Left ventricle myocardium superior (tissue), 1 donor: ENCODE measurements at places on chromosomes 7 and 10.

DNA sequence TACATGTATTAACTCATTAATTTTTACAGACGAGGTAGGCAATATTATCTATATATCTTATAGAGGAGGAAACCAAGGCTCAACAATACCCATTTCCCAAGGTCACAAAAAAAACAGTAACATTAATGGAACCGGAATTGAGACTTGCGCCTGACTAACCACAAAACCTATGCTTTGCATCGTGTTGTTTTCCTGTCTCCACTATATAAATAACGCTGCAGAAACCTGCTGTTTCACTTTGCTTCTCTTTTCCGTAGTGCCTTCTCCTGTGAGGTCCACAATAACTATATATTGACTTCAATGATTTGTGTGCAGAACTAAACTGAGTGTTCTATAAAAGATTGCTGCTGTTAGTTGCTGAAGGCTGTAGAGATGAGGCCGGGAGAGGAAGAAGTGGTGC is 97.7 kb upstream of the RPA3 start:
- DNase-seq = no peak

- DNase-seq = no peak
These were observed 522.6 kb downstream of the DNAJB9 start for GRCh38 chr7:109092268-109092667.

- no peak for DNase-seq
These were observed 53.9 kb downstream of the IMMP2L start for GRCh38 chr7:111508387-111508786.

GRCh38 chr7:25180946-25181345 is 47.3 kb downstream of the NPVF start:
- DNase-seq = no peak

DNA sequence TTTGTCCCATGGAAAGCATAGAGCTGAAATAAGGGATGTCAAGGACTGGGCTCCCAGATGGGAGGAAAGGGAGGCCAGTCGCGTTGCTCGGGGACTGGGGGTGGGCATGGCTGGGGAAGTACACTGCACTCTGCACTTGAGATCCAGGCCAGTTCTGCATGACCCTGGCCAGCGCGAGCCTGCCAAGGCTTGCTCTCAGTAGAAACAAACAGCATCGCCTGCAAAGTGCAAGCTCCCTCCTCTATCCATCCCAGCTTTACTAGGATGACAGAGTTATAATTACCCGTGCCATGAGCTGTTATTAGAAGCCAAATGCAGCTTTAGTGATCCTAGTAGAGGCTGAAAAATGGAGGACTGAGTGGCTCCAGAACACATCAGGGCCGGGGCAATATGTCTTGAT is 43.9 kb upstream of the PDCD4 start:
- DNase-seq = no peak

- no peak for DNase-seq
These were observed 57.1 kb downstream of the NXPH1 start for GRCh38 chr7:8490391-8491045.

- peak; percentile 53 for DNase-seq
These were observed 75.4 kb upstream of the PDSS1 start for GRCh38 chr10:26621889-26622711.

- DNase-seq = no peak
These were observed 1.3 kb upstream of the PLAU start for GRCh38 chr10:73909540-73910115.

GRCh38 chr10:62373995-62374861 is at the start of gene ZNF365:
TSS of gene ZNF365 (plus strand) at chr10:62374369. CDS start at chr10:62376194, 1,825 bp downstream.
- DNase-seq = peak; percentile 36

DNA sequence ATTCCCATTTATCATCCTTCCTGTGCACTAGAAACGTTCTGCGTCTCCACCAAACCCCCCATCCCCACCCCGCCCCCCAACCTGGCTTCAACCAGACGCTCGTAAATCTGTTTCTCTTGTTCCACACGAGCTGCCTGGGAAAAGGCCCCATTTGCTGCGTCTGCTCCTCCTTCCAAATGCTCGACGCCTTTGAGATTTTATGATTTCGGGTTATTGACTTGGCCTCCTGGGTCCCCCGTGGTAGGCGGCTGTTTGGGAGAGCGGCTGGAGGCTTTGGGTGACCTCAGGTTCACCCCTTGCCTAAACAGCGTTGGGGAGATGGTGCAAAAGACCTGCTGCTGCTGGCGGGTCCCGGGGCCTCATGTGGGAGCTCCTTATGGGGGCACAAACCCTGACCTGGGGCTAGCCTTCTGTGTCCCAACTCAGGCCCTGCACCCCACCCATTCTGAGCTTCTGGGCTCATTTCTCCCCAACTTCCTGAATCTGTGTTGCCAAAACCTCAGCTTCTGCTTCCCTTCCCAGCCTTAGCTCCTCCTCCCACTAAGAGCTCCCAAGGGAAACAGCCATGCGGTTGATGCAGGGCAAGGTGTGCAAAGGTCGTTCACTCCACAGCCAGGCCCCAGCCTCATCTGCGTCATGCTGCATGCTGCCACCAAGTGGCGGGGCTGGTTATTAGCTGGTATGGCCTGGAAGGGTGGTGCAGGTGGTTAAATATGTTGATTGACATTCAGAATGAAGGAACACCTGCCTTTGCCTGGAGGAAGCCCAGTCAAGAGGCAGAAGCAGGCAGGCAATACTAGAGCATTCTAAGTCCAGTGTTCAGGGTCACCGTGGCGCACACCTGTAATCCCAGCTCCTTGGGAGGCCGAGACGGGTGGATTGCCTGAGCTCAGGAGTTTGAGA is 49.1 kb upstream of the ELN start:
- DNase-seq = peak; percentile 49

- DNase-seq = peak; percentile 88
These were observed 76.0 kb upstream of the DNAAF5 start for GRCh38 chr7:650339-651031.

GRCh38 chr7:45031829-45032228 is 31.8 kb downstream of the CCM2 start:
- DNase-seq = no peak

- peak; percentile 70 for DNase-seq
These were observed 179.0 kb upstream of the KLF14 start for GRCh38 chr7:130912862-130913638.

GRCh38 chr10:89373916-89374711 is 3.7 kb upstream of the IFIT1B start:
- peak; percentile 70 for DNase-seq

GRCh38 chr7:36943591-36944435 is 219.5 kb upstream of the AOAH start:
- DNase-seq = no peak

DNA sequence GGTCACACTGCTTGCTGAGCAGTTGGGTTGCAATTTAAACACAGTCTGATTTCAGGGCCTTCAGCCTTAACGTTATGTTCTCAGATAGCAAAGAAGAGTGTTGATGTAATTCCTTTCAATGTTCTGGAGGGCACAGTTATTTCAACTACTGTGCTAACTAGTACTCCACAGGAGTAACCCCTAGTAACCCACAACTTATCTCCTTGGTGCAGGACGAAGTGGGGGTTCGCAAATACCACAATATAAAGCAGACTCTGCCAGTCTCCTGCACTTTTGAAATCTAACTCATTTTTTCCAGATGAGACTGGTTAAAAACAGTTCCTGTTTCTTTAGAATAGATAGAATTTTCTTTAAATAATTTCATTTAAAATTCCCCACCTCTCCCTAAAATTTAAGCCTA is 47.1 kb upstream of the NCAPG2 start:
- no peak for DNase-seq

DNA sequence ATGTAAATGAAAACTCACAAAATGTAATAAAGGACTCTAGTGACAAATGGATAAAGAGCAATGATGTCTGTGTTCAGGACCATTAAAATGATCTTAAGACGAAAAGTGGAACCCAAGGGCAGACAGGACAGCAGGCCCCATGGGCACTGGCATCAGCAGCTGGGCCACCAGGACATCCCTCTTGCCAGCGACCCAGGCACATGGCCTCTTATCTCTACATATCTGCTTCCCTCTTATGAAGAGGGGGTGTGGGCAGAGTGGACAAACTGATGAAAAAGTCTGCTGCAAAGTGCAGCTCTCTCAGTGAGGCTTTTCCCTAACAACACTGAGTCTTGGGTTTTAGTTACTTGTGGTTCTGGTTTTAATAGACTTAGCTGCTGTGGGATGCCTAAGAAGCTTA is 44.8 kb upstream of the ANKRD1 start:
- peak; percentile 37 for DNase-seq

- DNase-seq = no peak
These were observed 588.0 kb upstream of the LRRN3 start for GRCh38 chr7:110502888-110503465.

GRCh38 chr10:86744067-86744725 is 12.2 kb upstream of the BMPR1A start:
- DNase-seq = no peak

DNA sequence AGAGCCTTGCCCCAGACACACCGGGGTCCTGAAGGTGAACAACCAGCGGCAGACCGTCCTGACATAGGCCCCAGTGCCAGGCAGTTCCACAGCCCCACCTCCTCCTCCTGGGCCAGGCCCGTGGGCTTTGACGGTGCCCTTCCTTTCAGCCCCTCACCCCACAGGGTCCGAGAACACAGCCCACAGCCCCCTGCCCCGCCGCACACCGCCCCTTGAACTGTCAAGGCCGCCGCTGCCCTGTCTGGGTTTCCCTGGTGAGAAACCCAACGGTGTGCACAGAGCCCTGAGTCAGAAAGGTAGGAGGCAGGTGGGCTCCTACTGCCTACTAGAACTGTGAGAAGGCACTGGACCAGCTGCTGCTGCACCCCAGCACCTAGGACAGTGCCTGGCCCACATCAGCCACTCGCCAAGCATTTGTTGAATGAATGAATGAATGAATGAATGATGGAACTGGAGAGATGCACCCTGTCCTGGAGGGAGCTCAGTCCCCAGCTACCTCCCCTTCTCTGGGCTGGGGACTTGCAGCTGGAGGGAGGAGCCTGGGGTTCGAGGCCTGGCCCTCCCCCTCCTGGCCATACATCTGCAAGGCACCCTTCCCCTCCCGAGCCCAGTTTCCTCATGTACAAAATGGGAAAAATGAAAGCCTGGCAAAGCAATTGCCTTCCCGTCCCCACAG is 117.9 kb downstream of the SLIT1 start:
- DNase-seq = no peak

- DNase-seq = no peak
These were observed 405.1 kb downstream of the PLXDC2 start for GRCh38 chr10:20221356-20221755.

DNA sequence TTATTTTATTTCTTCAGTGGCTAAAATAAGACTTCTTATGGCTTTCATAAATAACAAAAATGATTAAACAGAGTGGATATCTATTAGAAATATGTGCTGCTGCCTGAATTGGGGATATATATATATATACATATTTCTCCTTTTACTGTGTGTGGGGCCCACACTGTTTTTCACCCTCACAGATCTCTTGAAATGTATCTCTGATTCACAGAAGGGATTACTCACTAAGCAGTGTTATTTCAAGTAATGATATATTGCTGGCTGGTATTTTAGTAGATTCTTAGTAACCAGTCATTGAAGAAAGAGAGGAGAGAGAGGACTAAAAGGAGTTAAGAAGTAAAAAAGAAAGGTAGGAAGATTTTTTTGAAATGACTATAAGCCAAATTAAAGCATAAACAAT is 308.6 kb upstream of the NRP1 start:
- no peak for DNase-seq

GRCh38 chr7:4805110-4805983 is 29.9 kb downstream of the AP5Z1 start:
- DNase-seq = no peak

DNA sequence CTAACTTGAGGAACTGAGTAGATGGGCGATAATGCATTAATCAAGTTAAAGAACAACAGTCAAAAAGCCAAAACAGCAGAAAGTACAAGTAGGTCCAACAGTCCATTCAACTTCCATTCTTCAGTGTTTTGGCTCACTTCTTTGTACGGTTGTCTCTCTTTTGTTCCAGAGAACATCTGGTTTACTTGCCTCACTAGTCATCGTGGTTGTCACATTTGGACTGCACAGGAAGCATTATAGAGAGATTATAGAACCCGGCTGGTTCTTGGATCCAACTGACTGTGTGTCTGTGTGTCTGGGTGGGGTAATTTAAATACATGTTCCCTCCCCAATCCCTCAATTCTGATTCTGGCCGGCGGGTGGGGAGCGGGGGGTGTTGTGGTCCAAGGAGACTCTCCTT is 1.8 kb upstream of the CEP41 start:
- DNase-seq = no peak

DNA sequence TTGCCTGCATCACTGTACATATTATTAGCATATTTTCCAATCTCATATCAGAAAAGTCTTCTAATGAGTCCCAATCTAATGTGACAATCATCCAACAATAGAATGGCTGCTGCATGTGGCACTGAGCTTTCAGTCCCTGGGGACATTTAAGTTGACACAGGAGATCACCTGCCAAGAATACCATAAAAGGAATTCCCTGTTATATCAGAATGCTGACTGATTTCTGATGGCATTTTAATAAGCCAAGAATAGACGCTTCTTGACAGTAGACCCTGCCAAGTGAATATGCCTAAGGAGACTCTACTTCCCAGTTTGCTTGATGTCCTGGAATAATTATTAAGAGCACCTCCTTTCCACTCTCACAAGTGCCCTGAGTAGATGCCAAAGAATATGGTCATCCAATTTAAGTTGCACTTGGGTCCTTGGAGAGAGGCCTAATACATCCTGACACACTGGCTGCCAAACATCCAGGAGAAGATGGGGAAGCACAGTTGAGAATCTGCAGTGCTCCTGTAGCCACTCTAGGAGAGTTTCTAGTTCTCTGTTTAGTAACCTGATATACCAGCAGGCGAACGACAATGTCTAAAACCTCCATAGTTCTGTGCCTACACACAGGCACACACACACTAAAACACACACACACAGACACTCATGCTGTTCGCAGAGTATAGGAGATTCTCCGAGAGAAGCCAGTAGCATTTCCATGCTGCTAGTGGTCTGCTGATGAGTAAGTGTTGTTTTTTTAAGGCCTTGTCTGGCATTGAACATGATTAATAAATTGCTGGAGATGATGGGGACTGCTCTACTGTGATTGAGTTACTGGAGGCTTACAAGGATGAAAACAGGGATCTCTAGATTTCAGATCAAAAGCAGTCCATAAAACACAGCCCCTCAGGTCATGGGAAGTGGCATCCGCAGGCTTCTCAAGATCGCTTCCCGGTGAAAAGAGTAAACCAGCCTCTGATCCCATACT is 369.6 kb downstream of the KCNMA1 start:
- DNase-seq = no peak

DNA sequence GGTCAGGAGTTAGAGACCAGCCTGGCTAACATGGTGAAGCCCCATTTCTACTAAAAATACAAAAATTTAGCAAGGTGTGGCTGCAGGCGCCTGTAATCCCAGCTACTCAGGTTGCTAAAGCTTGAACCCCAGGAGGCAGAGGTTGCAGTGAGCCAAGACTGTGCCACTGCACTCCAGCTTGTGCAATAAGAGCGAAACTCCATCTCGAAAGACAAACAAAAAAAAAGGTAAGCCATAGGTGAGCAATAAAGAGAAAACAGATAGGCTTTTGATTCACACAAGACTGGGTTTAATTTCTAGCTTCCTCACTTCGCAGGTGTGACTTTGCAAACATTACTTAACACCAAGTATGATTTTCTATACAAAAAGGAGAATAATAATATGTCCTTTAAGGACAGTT is 72.3 kb upstream of the ACBD5 start:
- DNase-seq = no peak

GRCh38 chr7:133583545-133584171 is 330.8 kb downstream of the EXOC4 start:
- DNase-seq = no peak

- DNase-seq = no peak
These were observed 60.8 kb downstream of the NRCAM start for GRCh38 chr7:108395426-108395825.

GRCh38 chr7:151740081-151740851 is 136.6 kb downstream of the PRKAG2 start:
- no peak for DNase-seq

- peak; percentile 89 for DNase-seq
These were observed 19.8 kb downstream of the DNAJB12 start for GRCh38 chr10:72334825-72335393.
